ENCODE measurements at places on chromosomes 6 and 20. TPM values are rescaled to one million over a fixed set of nuclear protein-coding genes. Genes with fewer than 3 reads are reported as not detected.
A peak's percentile ranks its signal among the peaks of the same experiment; 100 is the strongest.

GRCh38 chr6:135820340-135820739 is 31.2 kb upstream of the PDE7B start:
- H3K27ac ChIP-seq = no peak overlapping the region
- no peaks in the 10 kb centered on the region for H3K36me3 ChIP-seq
- DNase-seq = no peak

The CNBD2 gene
- 5.0 TPM for total RNA-seq

- no peak for DNase-seq
- H3K36me3 ChIP-seq = no peaks in the 10 kb centered on the region
- H3K27me3 ChIP-seq = no peaks in the 10 kb centered on the region
Observed at GRCh38 chr6:7642791-7643190, 52.8 kb downstream of the SNRNP48 start.

- H3K27me3 ChIP-seq = no peaks in the 10 kb centered on the region
- no peaks in the 10 kb centered on the region for H3K36me3 ChIP-seq
- H3K27ac ChIP-seq = no peak overlapping the region
- no peak overlapping the region for H3K4me3 ChIP-seq
- no peak for DNase-seq
- no peaks in the 10 kb centered on the region for H3K4me1 ChIP-seq
Observed at GRCh38 chr6:156109713-156110112, 654.1 kb upstream of the NOX3 start.

DNA sequence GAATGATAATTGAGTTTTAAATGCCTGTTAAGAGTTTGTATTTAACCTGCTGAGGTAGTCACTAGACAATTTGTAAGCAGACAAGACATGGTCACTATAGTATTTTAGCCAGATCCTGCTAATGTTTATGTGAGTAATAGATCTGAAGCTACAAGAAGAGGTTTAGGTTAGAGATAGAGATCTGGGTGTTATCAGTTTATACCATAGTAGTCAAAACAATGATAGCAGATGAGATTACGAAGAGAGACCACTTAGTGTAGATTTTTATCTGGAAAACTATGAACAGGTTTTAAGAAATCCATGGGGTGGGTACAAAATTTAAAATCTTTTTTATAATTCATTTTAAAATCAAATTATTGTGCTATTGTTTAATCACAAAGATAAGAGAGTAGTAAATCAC is 47.5 kb downstream of the PHIP start:
- no peak overlapping the region for H3K27ac ChIP-seq
- peaks cover 7% of the 10 kb centered on the region for H3K36me3 ChIP-seq

DNA sequence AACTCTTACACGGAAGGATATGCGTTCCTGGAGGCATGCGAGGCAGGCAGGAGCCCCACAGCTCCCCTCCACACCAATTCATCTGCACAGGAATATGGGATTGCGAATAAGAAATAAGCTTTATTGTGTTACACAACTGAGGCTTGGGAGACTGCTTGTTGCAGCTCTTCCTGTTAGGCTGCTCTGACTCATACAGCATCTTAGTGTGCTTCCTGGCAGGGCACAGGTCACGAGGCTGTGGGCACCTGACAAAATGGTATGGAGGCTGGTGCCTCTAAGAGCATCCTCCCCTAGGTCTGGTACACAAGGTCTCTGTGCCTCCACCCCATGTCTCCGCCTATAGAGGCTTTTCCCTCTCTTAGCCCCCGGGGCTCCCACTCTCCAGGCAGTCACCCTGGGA is 6.8 kb downstream of the SLC22A3 start:
- no peak overlapping the region for H3K4me3 ChIP-seq
- H3K4me1 ChIP-seq = peaks cover 30% of the 10 kb centered on the region
- H3K36me3 ChIP-seq = peaks cover 1% of the 10 kb centered on the region

- H3K4me3 ChIP-seq = no peak overlapping the region
- peaks cover 56% of the 10 kb centered on the region for H3K36me3 ChIP-seq
- DNase-seq = no peak
- H3K27ac ChIP-seq = no peak overlapping the region
- H3K27me3 ChIP-seq = no peaks in the 10 kb centered on the region
Observed at GRCh38 chr20:37243937-37244571, 17.6 kb downstream of the GHRH start.

The ADGRF1 gene
- 256 TPM for total RNA-seq

DNA sequence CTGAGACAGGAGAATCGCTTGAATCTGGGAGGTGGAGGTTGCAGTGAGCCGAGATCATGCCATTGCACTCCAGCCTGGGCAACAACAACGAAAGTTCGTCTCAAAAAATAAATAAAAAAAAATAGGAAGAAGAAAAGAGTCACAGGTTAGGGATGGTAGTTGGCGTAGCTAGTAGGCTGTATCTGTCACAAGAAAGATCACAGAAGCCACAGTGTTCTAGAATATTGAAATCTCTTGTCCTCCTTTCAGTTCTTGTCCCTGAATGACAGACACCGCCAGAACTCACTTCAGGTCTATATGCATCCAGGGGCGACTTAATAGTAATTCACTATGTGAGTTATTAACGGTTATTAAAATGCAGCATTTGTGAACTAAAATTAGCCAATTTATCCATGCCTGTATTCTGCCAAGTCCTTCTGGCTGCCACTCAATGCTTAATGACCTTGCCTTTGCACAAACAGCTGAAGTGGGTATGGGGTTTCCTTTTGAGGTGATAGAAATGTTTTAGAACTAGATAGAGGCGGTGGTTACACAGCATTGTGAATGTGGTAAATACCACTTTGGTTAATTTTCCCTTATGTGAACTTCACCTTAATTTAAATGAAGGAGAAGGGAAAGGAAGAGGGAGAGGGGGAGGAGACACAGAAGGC is 41.3 kb upstream of the ZMYND8 start:
- peaks cover 10% of the 10 kb centered on the region for H3K4me1 ChIP-seq
- no peak overlapping the region for H3K27ac ChIP-seq
- H3K27me3 ChIP-seq = no peaks in the 10 kb centered on the region
- no peak overlapping the region for H3K4me3 ChIP-seq
- H3K36me3 ChIP-seq = peaks cover 1% of the 10 kb centered on the region

The FYN gene
- total RNA-seq = 61.0 TPM

DNA sequence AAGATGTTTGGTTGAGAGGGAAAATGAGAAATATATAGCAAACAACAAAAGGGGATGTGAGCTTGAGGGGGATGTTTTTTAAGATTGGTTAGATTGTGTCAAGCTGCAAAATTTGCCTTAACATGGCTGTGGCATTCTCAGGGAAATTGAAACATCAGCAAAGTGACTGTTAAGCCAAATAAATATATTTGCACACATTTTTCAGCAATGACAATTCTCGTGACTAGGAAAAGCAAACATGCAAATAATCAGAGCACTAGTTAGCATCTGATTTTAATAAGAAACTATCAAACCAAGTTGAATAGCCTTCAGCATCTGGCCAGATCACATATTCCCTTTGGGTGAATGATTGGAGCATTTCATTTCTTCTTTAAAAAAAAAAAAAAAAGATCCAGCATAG is 262.8 kb downstream of the TBC1D7 start:
- no peak for DNase-seq
- no peaks in the 10 kb centered on the region for H3K36me3 ChIP-seq
- peaks cover 19% of the 10 kb centered on the region for H3K27me3 ChIP-seq

- H3K36me3 ChIP-seq = peaks cover 5% of the 10 kb centered on the region
- H3K4me1 ChIP-seq = peaks cover 29% of the 10 kb centered on the region
- peak; percentile 49 for DNase-seq
- H3K27ac ChIP-seq = no peak overlapping the region
- no peaks in the 10 kb centered on the region for H3K27me3 ChIP-seq
Observed at GRCh38 chr6:132161283-132161682, 210.1 kb upstream of the CCN2 start.

DNA sequence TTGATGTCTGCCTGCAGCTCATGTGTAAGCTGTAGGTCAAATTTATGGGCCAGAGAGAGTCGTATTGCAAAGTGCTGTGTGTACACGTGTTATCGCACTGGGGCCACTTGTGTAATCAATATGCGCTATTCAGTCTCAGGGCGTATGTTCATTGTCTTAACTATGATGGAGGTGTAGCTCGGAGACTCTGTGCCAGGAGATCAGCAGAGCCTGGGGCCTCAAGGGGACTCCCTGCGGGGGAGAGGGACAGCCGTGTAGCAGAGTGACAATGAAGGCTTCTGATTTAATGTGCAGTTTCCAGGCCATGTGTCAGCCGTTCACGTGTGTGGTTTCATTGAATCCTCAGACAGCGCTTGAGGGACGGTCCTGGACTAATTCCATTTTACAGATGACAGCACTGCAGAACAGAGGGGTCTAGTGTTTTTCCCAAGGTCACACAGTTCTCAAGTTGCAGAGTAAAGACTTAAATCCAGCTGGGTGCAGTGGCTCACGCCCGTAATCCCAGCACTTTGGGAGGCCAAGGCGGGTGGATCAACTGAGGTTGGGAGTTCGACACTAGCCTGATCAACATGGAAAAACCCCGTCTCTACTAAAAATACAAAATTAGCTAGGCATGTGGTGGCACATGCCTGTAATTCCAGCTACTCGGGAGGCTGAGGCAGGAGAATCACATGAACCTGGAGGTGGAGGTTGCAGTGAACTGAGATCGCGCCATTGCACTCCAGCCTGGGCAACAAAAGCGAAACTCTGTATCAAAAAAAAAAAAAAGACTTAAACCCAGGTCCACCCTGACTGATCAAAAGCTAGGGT is 242.5 kb downstream of the PREX1 start:
- peaks cover 35% of the 10 kb centered on the region for H3K27me3 ChIP-seq
- no peak for DNase-seq
- no peak overlapping the region for H3K4me3 ChIP-seq
- H3K4me1 ChIP-seq = peaks cover 29% of the 10 kb centered on the region
- peaks cover 6% of the 10 kb centered on the region for H3K36me3 ChIP-seq

The PERP gene
- total RNA-seq = 103 TPM

The GSTA2 gene
- not detected for total RNA-seq

The SLC17A1 gene
- not detected for total RNA-seq

The CFAP206 gene
- 0.24 TPM for total RNA-seq

- peaks cover 24% of the 10 kb centered on the region for H3K4me1 ChIP-seq
- H3K4me3 ChIP-seq = no peak overlapping the region
Observed at GRCh38 chr6:111761212-111761611, 112.0 kb downstream of the FYN start.

- H3K27ac ChIP-seq = no peak overlapping the region
- no peak overlapping the region for H3K4me3 ChIP-seq
- no peak for DNase-seq
- no peaks in the 10 kb centered on the region for H3K36me3 ChIP-seq
- H3K27me3 ChIP-seq = no peaks in the 10 kb centered on the region
- peaks cover 7% of the 10 kb centered on the region for H3K4me1 ChIP-seq
Observed at GRCh38 chr6:14543971-14544585, 426.5 kb downstream of the CD83 start.

GRCh38 chr6:81166770-81167169 is 585.7 kb downstream of the TENT5A start:
- no peaks in the 10 kb centered on the region for H3K36me3 ChIP-seq
- H3K27me3 ChIP-seq = no peaks in the 10 kb centered on the region
- peaks cover 3% of the 10 kb centered on the region for H3K4me1 ChIP-seq
- H3K4me3 ChIP-seq = no peak overlapping the region
- DNase-seq = no peak

- no peaks in the 10 kb centered on the region for H3K27me3 ChIP-seq
- no peak overlapping the region for H3K4me3 ChIP-seq
- peaks cover 23% of the 10 kb centered on the region for H3K4me1 ChIP-seq
- no peak overlapping the region for H3K27ac ChIP-seq
Observed at GRCh38 chr6:164377348-164377918, 932.0 kb downstream of the C6orf118 start.

The FOXC1 gene
- 16.5 TPM for total RNA-seq

The PSORS1C2 gene
- total RNA-seq = not detected

The APOM gene
- 2.6 TPM for total RNA-seq

The ROS1 gene
- total RNA-seq = 8.1 TPM

- peaks cover 58% of the 10 kb centered on the region for H3K4me1 ChIP-seq
- peak; percentile 55 for DNase-seq
- no peak overlapping the region for H3K4me3 ChIP-seq
Observed at GRCh38 chr6:21742238-21742660, 148.7 kb downstream of the SOX4 start.

The POU5F1 gene
- total RNA-seq = 32.7 TPM

GRCh38 chr6:159979136-159979874 is 10.4 kb downstream of the IGF2R start:
- peak overlapping the region; percentile 37 for H3K4me3 ChIP-seq
- peak overlapping the region; percentile 74 for H3K27ac ChIP-seq
- peak; percentile 60 for DNase-seq
- peaks cover 83% of the 10 kb centered on the region for H3K4me1 ChIP-seq

The ETV7 gene
- total RNA-seq = 8.7 TPM

GRCh38 chr6:109706513-109706912 is 15.4 kb downstream of the FIG4 start:
- peaks cover 17% of the 10 kb centered on the region for H3K4me1 ChIP-seq
- H3K27ac ChIP-seq = no peak overlapping the region
- no peak for DNase-seq
- H3K4me3 ChIP-seq = no peak overlapping the region
- no peaks in the 10 kb centered on the region for H3K27me3 ChIP-seq

- H3K36me3 ChIP-seq = peaks cover 16% of the 10 kb centered on the region
- DNase-seq = no peak
- peaks cover 13% of the 10 kb centered on the region for H3K4me1 ChIP-seq
- no peak overlapping the region for H3K4me3 ChIP-seq
Observed at GRCh38 chr6:34585108-34585507, 29.0 kb upstream of the SPDEF start.

All from Calu3 (cell line).